ENCODE measurements at places on chromosomes 2 and 18. TPM values are rescaled to one million over a fixed set of nuclear protein-coding genes. Genes with fewer than 3 reads are reported as not detected.
A peak's percentile ranks its signal among the peaks of the same experiment; 100 is the strongest.

Gene SPATA3
- 0.24 TPM for total RNA-seq

Gene ALS2
- 11.0 TPM for total RNA-seq

Gene OBSL1
- total RNA-seq: 0.83 TPM

Gene SAG
- total RNA-seq: 0.27 TPM

DNA sequence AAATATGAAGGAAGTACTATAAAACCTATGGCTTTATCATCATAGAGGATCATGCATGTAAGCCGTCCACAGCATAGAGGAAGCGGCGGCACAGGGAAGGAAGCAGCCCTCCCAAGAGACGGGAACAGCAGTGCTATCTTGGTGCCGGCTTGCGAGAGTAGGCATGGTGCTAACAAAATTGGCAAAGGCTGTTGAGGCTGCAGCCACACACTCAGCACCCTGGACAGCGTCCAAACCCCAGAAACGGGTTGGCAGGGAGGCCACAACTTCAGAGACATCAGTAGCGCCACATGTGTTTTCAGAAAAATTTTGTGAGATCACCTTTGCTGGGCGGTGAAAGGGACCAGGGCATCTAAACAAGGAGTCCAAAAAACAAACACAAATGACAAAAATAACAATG, 37.7 kb downstream of the NETO1 start:
- H3K27ac ChIP-seq: no peak overlapping the region
- no peak overlapping the region for H3K4me3 ChIP-seq
- H3K27me3 ChIP-seq: no peaks in the 10 kb centered on the region
- no peaks in the 10 kb centered on the region for H3K36me3 ChIP-seq
- no peaks in the 10 kb centered on the region for H3K4me1 ChIP-seq

DNA sequence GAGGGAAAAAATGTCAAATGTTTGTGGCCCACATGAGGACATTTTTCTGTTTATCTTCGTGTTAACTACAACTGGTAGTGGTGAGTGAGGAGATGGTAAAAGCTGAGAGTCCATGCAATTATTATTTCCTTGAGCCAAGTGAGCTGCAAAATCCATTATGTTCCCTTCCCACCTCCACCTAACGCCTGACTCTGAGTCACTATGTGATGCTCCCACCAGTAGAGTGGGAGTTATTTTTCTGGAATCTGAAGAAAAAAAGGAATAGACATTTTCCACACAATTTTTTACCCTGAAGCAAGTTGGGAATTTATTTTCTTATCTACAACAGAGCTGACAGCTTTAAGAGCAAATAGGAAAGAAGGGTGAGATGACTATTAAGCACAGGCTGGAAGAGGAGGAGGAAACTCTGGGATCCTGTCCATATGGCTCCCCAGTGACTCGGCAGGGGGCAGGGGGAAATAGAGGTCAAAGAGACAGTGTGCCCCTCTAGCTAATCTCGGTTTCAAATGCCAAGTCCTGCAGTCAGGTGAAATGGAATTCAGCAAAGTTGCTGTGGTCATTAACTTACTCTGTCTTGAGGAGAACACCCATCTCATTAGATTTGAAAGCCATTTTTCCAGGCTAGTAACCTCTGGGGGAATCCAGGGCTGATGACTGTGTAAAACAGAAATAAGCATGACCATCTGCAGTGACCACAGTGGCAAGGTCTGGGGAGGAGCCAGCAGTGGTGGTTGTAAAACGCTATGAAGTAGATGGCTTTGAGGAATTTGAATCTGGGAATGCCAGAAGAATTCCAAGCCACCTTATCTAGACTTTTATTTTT, 463.9 kb downstream of the STK39 start:
- no peak for DNase-seq
- peaks cover 3% of the 10 kb centered on the region for H3K27me3 ChIP-seq
- H3K36me3 ChIP-seq: no peaks in the 10 kb centered on the region
- no peak overlapping the region for H3K27ac ChIP-seq
- no peaks in the 10 kb centered on the region for H3K4me1 ChIP-seq

DNA sequence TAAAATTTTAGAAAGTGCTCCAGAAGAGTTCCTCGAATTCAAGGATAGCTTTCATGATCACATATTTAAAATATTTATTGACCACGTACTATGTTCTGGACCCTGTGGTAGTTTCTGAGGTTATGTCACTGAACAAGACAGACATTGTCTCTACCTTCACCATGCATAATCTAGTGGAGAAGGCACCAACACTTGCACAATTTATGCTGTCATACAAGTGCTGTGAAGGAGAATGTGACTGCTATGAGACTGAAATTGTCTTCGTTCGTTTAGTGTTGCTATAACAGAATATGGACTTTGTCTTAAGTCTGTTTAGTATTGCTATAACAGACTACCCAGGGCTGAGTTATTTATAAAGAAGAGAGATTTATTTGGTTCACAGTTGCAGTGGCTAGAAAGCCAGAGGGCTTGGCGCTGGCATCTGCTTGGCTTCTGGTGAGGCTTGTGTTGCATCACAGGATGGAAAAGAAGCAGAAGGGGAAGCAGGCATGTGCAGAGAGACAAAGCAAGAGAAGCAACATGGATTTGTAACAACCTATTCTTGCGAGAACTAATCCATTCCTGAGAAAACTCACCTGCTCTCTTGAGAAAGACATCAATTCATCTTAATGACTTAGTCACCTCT, 50.0 kb upstream of the RFX8 start:
- no peak overlapping the region for H3K27ac ChIP-seq
- DNase-seq: no peak
- no peaks in the 10 kb centered on the region for H3K4me1 ChIP-seq
- H3K36me3 ChIP-seq: no peaks in the 10 kb centered on the region

DNA sequence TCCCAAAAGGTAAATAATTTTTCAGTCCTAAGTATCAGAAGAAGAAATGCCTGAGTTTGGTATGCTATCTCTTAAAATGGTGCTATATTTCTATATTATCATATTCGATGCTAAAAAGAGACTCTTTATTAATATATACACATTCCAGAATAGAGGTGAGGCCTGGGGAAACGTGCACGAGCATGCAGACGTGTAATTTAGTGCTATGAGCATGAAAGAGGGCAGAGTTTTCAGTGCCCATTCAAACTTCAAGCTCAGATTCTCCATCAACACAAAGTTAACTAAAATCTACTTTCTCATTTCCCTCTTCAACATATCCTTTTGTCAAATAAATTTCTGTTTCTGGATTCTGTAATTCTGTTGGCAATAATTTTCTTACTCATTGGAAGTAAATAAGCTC, 5.7 kb upstream of the COBLL1 start:
- DNase-seq: no peak
- H3K4me1 ChIP-seq: no peaks in the 10 kb centered on the region
- H3K27me3 ChIP-seq: peaks cover 7% of the 10 kb centered on the region
- no peaks in the 10 kb centered on the region for H3K36me3 ChIP-seq
- no peak overlapping the region for H3K27ac ChIP-seq
- no peak overlapping the region for H3K4me3 ChIP-seq

DNA sequence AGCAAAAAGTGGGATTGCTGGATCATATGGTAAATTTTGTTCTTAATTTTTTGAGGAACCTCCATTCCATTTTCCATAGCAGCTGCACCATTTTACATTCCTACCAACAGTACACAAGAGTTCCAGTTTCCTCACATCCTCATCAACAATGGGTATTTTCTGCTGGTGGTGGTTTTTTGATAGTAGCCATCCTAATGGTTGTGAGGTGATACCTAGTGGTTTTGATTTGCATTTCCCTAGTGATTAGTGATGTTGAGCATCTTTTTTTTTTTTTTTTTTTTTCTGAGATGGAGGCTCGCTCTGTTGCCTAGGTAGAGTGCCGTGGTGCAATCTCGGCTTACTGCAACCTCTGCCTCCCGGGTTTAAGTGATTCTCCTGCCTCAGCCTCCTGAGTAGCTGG, 30.5 kb downstream of the METTL21A start:
- no peak overlapping the region for H3K4me3 ChIP-seq
- peaks cover 53% of the 10 kb centered on the region for H3K36me3 ChIP-seq
- H3K27ac ChIP-seq: no peak overlapping the region
- H3K27me3 ChIP-seq: no peaks in the 10 kb centered on the region

GRCh38 chr18:13681701-13682100, 44.7 kb downstream of the FAM210A start:
- H3K27ac ChIP-seq: no peak overlapping the region
- H3K36me3 ChIP-seq: peaks cover 7% of the 10 kb centered on the region
- H3K4me1 ChIP-seq: peaks cover 11% of the 10 kb centered on the region
- no peak for DNase-seq

DNA sequence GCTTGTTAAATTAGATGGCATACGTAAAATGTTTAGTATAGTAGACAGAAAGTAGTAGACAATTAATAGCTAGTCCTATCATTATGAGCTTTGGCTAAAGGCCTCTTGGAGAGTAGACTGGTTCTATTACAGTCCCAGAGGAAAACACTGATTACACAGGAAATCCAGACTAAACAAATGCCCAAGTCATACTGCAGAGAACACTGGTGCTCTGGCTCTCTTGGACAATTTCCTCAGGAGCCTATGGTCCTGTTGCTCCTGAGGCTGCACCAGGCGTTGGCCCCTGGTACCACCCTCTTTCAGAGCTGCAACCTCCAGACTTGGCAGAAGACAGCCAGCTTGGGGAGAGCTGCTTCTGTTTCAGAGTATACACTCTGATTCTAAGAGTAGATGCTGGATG, 41.8 kb downstream of the STAT1 start:
- peaks cover 21% of the 10 kb centered on the region for H3K4me1 ChIP-seq
- peaks cover 77% of the 10 kb centered on the region for H3K36me3 ChIP-seq
- H3K4me3 ChIP-seq: no peak overlapping the region
- DNase-seq: no peak

GRCh38 chr18:48643262-48643661, 104.4 kb downstream of the CTIF start:
- H3K36me3 ChIP-seq: no peaks in the 10 kb centered on the region
- H3K27ac ChIP-seq: no peak overlapping the region
- no peak for DNase-seq
- H3K4me3 ChIP-seq: no peak overlapping the region
- H3K4me1 ChIP-seq: no peaks in the 10 kb centered on the region
- H3K27me3 ChIP-seq: peaks cover 4% of the 10 kb centered on the region

GRCh38 chr2:233379034-233379433, 24.7 kb downstream of the DGKD start:
- no peaks in the 10 kb centered on the region for H3K27me3 ChIP-seq
- no peak overlapping the region for H3K27ac ChIP-seq
- no peak for DNase-seq
- H3K4me1 ChIP-seq: peaks cover 33% of the 10 kb centered on the region
- peaks cover 10% of the 10 kb centered on the region for H3K36me3 ChIP-seq

GRCh38 chr2:216402751-216403150, 9.5 kb upstream of the SMARCAL1 start:
- no peak for DNase-seq
- H3K4me1 ChIP-seq: no peaks in the 10 kb centered on the region
- no peaks in the 10 kb centered on the region for H3K36me3 ChIP-seq
- H3K4me3 ChIP-seq: no peak overlapping the region

GRCh38 chr2:121063471-121063870, 221.5 kb downstream of the TFCP2L1 start:
- no peak overlapping the region for H3K27ac ChIP-seq
- no peaks in the 10 kb centered on the region for H3K27me3 ChIP-seq
- DNase-seq: no peak
- H3K4me3 ChIP-seq: no peak overlapping the region
- no peaks in the 10 kb centered on the region for H3K36me3 ChIP-seq

- no peaks in the 10 kb centered on the region for H3K27me3 ChIP-seq
- H3K36me3 ChIP-seq: no peaks in the 10 kb centered on the region
- no peak for DNase-seq
- H3K4me1 ChIP-seq: no peaks in the 10 kb centered on the region
These were observed 367.0 kb downstream of the DSC3 start for GRCh38 chr18:30675493-30675892.

GRCh38 chr2:18703555-18703954, 114.2 kb upstream of the NT5C1B start:
- no peak overlapping the region for H3K27ac ChIP-seq
- H3K4me1 ChIP-seq: no peaks in the 10 kb centered on the region

GRCh38 chr2:234447189-234447588, 49.7 kb downstream of the ARL4C start:
- H3K36me3 ChIP-seq: peaks cover 6% of the 10 kb centered on the region
- H3K27me3 ChIP-seq: no peaks in the 10 kb centered on the region
- H3K4me3 ChIP-seq: peak overlapping the region; percentile 66
- no peak for DNase-seq
- H3K4me1 ChIP-seq: peaks cover 77% of the 10 kb centered on the region
- peak overlapping the region; percentile 95 for H3K27ac ChIP-seq

DNA sequence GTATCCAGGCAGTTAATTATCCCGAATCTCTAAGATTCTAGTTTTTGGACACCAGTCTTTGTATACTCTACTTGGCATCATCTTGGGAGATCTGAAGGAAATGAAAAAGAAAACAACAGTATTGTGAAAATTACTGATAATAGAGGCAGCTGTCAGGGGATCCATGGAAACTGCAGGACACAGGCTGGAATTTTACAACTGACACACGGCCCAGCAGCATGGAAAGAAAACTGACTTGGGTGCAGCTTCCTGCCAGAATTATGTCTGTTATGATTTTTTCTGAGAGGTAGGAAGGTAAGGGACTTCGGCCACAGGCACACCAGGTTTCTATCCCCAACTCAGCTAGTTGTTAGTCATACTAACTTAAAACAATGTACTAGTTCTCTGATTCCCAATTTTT, 57.7 kb upstream of the ERBB4 start:
- no peak overlapping the region for H3K27ac ChIP-seq
- no peak overlapping the region for H3K4me3 ChIP-seq
- no peaks in the 10 kb centered on the region for H3K4me1 ChIP-seq
- H3K36me3 ChIP-seq: no peaks in the 10 kb centered on the region

DNA sequence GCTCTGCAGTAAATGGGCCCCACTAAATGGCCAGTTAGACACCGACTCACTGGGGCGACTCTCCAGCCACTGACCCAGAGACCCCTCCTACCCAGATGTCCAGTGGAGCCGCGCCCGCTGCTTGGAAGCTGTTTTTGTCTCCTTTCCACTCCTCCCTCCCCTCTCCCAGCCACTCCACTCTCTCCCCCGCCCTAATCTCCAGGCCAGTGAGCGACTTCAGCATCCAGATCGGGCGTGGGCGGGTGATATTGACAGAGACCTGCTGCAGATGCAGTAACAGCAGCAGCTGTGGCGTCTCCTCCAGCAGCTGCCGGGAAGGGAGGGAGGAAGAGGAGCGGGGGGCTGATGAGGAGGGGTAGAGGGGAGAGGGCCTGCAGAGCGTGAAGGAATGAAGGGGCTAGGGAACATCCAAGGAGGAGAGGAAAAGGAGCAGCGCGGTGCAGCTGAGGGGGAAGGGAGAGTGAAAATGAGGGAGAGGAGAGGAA, at the start of gene SCN7A:
Gene SCN7A, minus strand, starts transcription at position 110 of the 485 bp plus-strand sequence. CDS start 16,553 bp downstream, outside the sequence.
- no peaks in the 10 kb centered on the region for H3K4me1 ChIP-seq
- peak; percentile 9 for DNase-seq
- no peaks in the 10 kb centered on the region for H3K36me3 ChIP-seq
- no peak within 1 kb of the TSS for H3K27ac ChIP-seq
- no peaks in the 10 kb centered on the region for H3K27me3 ChIP-seq
- no peak within 1 kb of the TSS for H3K4me3 ChIP-seq

GRCh38 chr2:30545875-30546274, 98.8 kb downstream of the LCLAT1 start:
- H3K4me1 ChIP-seq: peaks cover 8% of the 10 kb centered on the region
- H3K27ac ChIP-seq: no peak overlapping the region
- no peak for DNase-seq
